T follicular helper cell (primary cell): ENCODE measurements at places on chromosomes 16 and 17.

DNA sequence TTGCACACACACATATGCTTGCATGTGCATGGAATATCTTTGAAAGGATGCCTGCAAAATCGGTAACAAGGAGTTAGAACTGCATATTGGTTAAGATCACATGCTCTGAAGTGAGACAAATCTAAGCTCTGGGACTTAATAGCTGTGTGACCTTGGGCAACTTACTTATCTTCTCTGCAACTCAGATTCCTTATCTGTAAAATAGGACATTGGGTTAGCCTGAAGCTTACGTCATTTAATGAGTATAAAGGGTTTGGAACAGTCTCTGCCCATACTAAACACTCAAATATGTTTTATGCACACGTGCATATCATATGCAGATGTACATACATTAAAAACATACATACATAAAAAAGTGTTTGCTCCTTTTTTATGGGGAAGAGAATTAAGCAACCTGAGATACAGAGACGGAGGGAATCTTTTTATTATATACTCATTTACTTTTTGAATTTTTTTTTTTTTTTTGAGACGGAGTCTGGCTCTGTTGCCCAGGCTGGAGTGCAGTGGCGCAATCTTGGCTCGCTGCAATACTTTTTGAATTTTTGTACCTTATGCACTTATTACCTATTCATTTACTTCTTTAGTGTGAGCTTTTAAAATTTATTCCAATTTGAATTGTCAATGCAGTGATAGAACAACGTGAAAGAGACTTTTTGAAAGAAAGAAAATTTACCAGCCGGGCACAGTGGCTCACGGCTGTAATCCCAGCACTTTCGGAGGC, 206.2 kb downstream of the CCDC182 start:
- no peak for DNase-seq

- no peak for DNase-seq
These were observed 360.4 kb downstream of the SEC14L1 start for GRCh38 chr17:77501101-77501566.

DNA sequence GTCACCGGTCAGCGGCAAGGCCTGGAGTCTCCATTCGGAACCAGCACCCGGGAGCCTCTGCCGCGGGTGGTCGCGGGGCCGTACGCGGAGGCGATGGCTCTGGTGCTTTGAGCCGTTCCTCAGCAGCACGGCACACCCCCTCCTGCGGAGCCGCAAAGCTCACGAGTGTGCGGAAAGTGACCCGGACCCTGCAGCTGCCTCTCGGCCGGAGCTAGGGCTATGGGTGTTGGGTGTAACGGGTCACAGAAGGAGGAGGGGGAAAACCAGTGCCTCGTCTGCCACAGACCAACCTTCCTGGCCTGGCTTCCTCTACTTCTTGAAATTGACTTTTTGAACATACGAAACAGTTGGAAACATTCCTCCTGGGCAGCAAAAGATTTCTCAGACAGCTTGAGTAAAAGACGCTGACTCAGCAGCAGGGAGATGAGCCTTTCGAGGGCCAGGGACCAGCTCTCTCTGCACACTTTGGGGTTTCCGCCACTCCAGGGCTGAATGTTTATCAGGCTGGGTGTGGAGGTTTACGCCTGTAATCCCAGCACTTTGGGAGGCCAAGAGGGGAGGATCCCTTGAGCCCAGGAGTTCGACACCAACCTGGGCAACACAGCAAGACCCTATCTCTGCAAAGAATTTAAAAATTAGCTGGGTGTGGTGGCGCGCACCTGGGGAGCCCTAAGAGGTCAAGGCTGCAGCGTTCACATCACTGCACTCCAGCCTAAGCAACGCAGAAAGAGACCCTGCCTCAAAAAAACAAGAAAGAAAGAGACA, 26.4 kb upstream of the PITPNA start:
- DNase-seq, result no peak

DNA sequence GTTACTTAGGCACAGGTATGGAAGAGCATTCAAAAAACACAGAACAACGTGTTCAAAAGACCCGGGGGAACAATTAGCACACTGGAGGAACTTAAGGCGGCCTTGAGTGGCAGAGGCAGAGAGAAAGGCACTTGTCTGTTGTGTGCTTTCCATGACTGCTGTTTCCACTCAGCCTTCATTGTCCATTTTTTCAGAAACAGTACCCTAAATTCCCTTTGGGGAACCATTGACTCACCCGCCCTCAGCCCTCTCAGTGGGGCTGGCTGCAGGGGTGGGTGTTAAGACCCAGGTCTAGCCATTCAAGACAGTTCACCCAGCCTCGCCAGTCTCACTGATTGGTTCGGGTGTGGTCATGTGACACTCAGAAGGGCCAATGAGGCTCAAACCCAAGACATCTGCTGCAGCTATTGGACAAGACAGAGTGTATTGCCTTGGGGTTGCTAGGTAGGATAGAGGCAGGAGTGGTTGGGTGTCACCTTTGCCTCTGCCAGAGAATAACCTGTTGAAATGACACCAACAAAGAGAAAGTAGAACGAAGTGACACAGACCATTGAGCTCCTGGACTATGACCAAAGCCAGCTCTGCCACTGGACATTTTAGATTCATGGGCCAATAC, 19.6 kb upstream of the CEP20 start:
- DNase-seq, result no peak

- DNase-seq, result no peak
These were observed 44.3 kb downstream of the RGS9 start for GRCh38 chr17:65181237-65182061.
